ENCODE measurements at places on chromosomes 16 and 17. TPM values are rescaled to one million over a fixed set of nuclear protein-coding genes. Genes with fewer than 3 reads are reported as not detected.

Gene ZNF768
- 30.0 TPM for total RNA-seq

Gene KCNJ18
- total RNA-seq, result not detected

DNA sequence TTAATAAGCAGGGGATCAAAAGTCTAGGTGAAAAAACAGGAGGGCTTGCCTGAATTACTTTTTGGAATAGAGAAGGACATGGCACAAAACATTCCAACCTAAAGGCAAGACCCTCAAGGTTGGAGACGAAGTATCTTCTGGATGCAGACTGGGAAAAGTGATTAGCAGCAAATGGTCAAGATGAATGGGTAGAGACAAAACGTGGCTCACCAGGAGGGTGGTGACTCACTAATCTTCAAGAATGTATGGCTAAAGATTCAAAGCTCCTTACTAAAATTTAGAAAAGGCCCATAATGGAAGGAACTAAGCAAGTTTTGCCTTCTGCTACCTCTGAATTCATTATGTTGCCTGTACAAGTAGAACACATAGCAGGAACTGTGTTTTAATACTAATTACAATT is 469.5 kb upstream of the RBFOX1 start:
- H3K4me3 ChIP-seq, result no peak overlapping the region
- no peak for DNase-seq
- H3K4me1 ChIP-seq, result no peaks in the 10 kb centered on the region

DNA sequence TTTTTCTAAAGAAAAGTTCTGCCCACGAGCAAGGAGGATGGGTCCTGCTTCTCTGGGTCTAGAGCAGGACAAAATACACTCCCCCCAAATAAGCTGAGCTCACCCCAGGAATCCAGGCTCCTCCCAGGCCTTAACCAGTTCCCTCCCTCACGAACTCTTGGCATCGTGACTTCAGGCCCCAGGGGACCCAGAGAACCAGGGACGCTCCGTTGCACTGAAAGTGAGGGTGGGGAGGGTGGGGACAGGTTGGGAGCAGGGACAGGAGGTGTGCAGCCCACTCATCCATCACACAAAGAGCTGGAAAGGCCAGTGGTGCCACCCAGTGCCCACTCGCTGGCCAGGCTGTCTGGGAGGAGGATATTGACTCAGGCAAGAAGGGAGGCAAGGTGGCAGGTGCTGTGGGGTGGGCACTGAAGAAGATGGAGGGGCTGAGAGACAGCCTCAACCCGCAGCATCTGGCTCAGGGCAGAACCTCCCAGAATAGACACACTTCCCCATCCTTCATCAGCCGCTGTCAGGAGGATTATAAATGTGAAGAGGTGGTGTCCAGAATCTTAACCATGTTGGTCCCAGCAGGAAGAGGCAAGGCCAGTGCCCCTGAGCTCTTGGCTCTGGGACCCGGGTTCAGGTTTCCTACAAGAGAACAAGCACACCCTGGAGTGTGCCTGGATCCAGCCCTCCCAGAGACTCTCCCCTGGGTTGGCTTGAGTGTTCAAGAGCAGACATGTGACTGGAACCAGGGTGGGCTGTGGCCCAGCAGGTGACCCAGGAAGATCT is 67.9 kb upstream of the RPL38 start:
- no peak overlapping the region for H3K27ac ChIP-seq
- DNase-seq, result no peak
- H3K4me1 ChIP-seq, result no peaks in the 10 kb centered on the region
- H3K4me3 ChIP-seq, result no peak overlapping the region
- H3K36me3 ChIP-seq, result no peaks in the 10 kb centered on the region

DNA sequence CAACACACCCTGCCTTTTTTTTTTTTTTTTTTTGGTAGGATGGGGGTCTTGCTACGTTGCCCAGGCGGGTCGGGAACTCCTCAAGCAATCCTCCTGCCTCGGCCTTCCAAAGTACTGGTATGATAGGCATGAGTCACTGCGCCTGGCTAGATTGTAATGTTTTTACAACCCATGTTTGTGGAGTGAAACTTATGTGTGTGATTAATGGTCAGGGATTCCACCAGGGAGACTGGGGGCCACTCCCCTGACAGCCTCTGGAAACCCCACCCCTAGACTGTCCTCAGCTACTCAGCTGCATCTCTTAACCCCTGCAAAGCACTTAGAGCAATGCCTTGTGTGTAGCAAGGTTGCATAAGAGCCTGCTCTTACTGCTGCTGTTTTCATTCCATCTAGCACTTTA is 220.5 kb downstream of the PARN start:
- peak overlapping the region; percentile 71 for H3K27ac ChIP-seq
- H3K36me3 ChIP-seq, result no peaks in the 10 kb centered on the region
- H3K4me1 ChIP-seq, result peaks cover 21% of the 10 kb centered on the region
- no peak for DNase-seq
- H3K27me3 ChIP-seq, result no peaks in the 10 kb centered on the region

DNA sequence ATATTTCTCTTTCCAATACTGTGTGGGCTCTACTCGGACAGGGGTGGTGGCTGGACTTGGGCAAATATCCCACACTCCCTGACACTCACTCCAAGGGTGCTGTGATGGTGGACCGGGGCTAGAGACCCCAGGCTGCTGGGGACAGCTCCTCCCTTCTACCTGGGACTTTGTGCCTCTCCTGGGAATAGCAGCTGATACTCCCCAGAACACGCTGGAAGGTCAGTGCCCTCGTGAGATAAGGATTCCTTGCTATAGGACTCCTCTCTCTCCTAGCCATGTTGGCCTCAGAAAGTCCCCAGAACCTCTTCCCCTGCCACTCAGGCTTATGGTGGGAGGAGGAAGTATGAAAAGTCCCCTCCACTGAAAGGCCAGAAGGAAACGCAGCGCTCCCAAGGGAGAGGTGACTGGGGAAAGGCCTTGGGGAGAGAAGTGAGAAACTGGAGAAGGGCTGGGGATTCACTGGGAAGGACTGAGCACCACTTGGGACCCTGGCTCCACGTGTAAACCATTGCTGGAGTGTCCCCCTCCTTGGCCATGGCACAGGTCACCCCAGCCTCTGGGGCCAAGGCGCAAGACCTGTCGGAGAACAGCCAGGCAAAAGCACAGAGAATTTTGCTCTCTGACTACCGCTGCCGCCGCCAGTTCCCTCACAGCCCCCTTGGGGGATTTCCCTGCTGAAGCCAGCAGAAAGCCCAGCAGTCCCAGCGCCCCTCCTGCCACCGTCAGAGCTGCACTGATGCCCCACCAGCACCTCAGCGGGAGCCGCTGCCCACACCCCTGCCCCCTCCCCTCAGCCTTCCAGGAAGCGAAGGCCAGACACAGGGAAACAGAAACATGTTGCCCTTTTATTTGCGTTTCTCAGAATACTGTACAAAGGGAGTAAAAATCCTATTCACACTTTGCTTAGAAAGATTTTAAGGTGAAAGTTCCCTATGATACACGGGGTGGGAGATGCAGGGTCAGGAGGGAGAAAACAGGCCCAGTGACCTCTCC is 2.1 kb upstream of the GSDMB start:
- no peak overlapping the region for H3K4me3 ChIP-seq
- no peaks in the 10 kb centered on the region for H3K27me3 ChIP-seq
- H3K4me1 ChIP-seq, result peaks cover 15% of the 10 kb centered on the region
